AG10803 (cell line): ENCODE measurements at places on chromosomes 5 and 9.
A peak's percentile ranks its signal among the peaks of the same experiment; 100 is the strongest.

DNA sequence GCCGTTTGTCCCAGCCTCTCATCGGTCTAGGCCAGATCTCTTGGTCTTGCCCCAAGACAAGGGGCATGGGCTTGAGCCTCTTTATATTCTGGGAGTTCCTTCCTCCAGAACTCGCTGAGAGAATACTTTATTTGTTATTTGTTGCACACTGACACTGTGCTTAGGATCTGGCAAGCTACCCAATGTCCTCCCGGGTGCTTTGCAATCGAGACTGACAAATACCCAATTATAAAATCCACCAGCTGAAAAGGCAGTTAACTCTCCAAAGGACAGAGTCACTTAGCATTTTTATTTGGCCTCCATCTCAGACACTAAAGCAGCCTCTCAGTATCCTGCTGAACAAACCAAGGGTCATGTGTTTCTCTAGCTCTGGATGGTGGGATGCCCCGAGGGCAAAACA is 500.2 kb upstream of the DAP start:
- DNase-seq = no peak

GRCh38 chr9:96482476-96482875 is 32.5 kb downstream of the HABP4 start:
- DNase-seq = no peak

DNA sequence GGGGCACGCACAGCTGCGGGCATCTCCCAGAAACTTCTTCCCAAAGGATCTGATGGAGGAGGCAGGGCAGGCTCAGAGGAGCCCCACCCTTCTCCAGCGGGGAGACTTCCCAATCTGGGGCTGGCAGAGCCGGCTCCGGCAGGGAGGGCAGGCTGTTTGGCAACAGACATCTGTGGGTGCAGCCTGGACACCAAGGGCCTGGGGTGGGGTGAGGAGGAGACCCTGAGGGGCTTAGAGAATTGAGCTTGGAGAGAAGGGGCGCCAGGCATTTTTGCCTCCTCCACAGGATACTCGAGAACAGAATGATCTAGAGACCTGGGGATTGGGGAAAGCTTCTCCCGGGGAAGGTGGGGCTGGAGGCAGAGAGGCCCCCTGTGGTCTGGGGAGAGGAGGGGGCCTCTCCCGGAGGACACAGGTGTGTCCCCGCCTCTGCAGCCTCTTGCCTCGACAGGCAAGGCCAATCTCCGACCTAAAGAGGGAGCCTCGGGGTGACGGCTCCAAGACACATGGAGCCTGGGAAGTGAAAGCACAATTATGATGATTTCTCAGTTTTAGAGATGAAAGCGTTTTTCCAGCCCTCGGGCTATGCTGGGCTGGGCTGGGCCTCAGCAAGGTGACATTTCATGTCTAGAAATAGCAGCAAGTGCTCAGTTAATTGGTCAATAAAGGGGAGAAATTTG is 8.4 kb downstream of the LHX3 start:
- no peak for DNase-seq

GRCh38 chr5:179876610-179876952 is 18.0 kb upstream of the MRNIP start:
- no peak for DNase-seq

- DNase-seq = no peak
Observed at GRCh38 chr5:118963169-118963568, 25.2 kb downstream of the DTWD2 start.

DNA sequence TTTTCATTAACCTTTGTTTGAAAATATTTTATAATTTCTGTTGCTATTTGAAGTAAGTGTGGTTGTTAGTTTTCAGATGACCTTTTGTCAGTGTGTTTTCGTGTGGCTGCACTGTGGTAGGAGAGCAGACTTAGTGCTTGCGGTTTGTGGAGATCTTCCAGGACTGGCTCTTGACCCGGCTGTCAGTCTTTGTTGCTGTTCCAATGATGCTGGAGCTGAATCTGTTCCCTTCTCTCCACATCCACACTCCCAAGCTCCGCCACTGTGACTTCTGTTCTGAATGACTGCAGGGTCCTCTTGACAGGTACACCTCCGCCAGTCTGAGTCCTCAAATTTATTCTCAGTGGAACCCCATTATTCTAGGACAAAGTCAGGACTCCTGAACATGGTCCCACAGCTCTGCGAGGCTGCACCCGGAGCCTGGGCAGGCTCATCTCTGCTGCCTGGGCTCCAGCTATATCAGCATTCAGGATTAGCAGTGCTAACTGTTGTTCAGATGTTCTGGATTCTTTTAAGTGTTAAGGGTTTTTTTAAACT is 126.0 kb downstream of the WNK2 start:
- DNase-seq = no peak

DNA sequence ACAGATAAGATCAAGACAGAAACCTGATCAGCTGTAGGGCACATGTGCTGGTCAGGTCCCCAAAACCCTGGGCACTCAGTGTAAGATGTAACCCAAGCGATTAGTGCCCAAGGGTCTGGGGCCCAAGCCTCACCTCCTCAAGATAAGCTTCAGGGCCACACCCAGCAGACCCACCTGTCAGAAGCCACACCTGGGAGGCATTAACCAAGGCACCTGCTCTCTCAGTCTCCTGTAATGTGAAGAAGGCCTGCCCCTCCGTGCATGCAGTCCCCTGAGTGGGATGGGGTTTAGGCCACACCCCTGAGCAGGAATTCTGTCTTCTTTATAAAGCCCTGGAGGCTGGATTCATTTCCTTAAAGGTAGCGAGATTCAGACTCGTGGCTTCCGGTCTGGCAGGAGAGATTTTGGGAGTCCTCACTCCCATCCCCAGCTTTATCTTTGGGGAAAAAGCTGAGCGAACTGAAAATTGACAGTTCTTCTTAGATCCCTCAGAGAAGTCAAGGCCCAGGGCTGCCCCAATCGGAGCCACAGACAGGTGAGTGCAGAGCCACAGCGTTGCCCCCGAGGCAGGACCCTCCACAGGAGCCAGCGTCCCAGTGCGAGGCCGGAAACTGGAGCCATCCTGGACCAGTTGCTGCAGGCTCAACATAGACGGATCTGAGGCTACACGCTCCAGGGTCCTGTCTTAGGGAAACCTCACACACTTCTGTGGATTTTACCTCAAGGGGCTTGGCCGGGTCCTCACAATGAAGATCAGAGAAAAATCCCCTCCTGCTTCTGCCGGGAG is 357.6 kb upstream of the IRX4 start:
- no peak for DNase-seq

- peak; percentile 65 for DNase-seq
Observed at GRCh38 chr9:96136992-96137670, 164.8 kb downstream of the HSD17B3 start.

DNA sequence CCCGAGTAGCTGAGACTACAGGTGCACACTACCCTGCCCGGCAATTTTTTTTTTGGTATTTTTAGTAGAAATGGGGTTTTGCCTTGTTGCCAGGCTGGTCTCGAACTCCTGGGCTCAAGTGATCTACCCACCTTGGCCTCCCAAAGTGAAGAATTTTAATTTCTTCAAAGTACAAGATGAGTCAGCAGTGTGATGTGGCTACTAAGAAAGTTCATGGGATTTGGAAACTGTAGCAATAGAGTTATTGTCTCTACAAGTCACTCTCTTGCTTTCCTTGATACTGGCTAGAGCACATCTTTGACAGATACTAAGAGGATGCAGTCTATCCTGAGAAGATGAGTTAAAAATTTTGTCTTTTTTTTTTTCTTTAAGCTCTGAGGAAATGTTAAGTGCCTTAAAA is 1.6 kb downstream of the CREB3 start:
- DNase-seq = no peak

- peak; percentile 41 for DNase-seq
Observed at GRCh38 chr5:61184708-61185107, 22.4 kb upstream of the SMIM15 start.

GRCh38 chr5:92952243-92952642 is 628.8 kb downstream of the NR2F1-AS1 start:
- DNase-seq = no peak

- DNase-seq = no peak
Observed at GRCh38 chr9:133975511-133975910, 16.6 kb downstream of the VAV2 start.

- DNase-seq = no peak
Observed at GRCh38 chr5:134957920-134958608, 9.6 kb upstream of the CATSPER3 start.

DNA sequence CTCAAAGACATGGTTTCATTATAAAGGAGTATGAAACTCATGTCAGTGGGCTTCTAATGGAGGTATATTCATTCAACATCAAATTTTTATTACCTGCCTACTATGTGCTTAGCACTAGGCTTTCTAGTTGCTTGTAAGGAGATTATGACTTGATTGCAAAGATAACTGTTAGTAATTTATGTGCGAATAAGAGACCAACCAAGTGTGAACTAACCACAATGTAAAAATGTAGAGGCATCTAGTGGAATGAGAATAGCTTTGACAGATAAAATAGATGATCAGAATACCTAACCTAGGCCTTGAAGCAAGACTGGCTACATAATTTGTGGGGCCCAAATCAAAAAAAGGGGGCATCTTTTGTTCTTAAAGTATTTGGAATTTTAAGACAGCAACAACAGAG is 13.0 kb upstream of the PPP2R2B start:
- no peak for DNase-seq

GRCh38 chr9:95420518-95420917 is 96.3 kb downstream of the PTCH1 start:
- no peak for DNase-seq

GRCh38 chr5:61752588-61752987 is 420.5 kb downstream of the ZSWIM6 start:
- DNase-seq = no peak

DNA sequence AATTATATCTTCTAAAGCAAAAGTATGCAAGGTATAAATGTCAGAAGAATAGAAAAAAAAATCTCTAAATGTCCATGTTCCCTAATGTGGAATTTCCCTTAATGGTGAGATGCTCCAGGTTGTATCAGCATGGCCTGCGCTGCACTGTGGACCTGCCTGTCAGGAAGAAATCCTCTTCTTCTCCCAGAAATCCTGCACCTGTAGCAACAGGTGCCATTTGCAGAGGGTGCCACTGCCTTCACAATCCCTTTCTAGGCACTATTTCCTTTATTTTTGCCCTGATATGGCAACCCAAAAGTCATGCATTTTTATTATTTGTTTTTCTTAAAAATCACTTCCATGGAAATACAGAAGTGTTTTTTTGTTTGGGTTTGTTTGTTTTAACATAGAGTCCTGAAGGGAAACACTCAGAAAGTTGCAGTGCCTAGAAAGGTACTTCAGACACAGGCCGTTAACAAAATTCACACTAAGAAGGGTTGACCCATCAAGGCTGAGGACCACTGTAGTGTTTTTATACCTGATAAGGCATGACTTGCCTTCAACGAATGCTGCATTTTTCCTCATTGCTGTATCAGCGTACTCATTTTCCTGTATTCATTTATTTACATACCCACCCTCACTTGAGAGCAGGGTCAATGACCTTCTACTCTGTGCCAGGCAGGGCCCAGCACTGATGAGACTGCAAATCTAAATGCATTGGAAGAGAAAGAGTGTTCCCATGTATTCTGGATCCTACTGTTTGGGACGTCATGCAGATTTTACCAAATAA is 177.8 kb downstream of the SNX18 start:
- no peak for DNase-seq

DNA sequence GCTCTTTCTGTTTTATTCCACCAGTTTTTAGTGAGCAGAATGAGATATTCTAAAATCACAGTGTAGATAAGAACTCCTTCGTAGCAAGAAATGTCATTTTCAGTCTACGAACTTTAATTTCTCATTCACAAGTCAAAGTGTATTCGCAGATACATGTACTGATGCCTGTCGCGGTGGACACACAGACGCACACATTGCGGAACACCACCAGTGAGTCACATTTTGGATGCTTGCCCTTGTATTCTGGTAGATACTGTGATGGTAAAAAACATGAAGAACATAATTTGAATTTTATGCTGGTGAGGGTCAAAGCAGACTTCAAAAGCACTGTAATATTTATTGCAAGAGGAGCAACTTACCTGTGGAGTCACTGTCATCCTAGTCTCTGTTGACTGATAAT is 4.7 kb upstream of the C9orf57 start:
- no peak for DNase-seq

GRCh38 chr5:81751836-81752643 is 1.1 kb upstream of the SSBP2 start:
- peak; percentile 41 for DNase-seq
